ENCODE measurements at places on chromosomes 11 and 22.

- DNase-seq: no peak
Observed at GRCh38 chr11:28318871-28319270, 210.7 kb downstream of the METTL15 start.

DNA sequence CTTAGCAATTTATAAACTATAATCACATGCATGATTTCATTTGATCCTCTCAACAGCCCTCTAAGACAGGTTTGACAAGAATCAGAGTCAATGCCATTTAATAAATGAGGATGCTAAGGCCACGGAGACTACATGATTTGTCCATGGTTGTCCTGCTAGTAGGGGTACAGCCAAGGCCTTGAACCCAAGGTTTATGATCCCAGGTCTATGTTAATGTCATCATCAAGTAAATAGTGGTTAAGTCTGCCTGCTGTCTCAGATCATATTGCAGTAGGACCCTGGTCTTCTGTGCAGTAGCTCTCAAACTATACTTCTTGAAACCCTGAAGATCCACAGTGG, 17.7 kb upstream of the SYTL2 start:
- DNase-seq: no peak

DNA sequence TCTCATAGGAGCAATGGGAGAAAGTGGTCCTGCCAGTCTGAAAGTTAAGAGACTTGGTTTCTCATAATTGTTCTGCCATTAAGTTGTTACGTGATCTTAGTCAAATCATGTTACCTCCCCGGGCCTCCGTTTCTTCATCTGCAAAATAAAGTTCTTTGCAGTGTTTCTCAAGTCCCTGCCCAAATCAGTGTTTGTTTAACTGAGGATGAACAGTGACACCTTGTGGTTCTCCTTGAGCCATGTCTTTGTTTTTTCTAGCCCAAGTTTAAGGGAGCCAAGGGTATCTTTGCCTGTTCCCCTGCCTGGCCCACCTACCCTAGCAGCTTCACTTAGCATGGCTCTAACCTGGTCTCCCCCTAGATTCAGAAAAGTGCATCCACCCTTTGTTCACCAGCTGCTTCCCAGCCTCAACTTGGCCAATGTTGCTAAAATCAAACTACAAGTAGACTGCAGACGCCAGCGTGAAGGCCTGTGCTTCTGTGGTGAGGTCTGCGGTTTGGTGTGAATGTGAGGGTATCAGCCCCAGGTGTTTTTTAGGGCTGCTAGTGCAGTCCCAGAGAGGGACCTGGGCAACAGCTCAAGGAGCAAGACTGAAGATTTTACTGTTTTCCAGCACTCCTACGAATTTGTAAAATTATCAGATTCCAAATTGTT, 35.5 kb downstream of the FZD4 start:
- peak; percentile 53 for DNase-seq

- no peak for DNase-seq
Observed at GRCh38 chr22:45319324-45319685, 9.6 kb downstream of the FAM118A start.

GRCh38 chr11:77049026-77049425, 14.8 kb downstream of the B3GNT6 start:
- DNase-seq: no peak

GRCh38 chr11:117396970-117397369, 69.3 kb downstream of the CEP164 start:
- DNase-seq: no peak

- DNase-seq: no peak
Observed at GRCh38 chr22:33476716-33477115, 418.5 kb upstream of the SYN3 start.

- DNase-seq: peak; percentile 19
Observed at GRCh38 chr22:39994566-39995392, at the start of gene FAM83F. Gene FAM83F, plus strand, starts transcription at chr22:39994954. Its CDS starts 89 bp downstream, at chr22:39995043.

GRCh38 chr11:84247926-84248325, 961.8 kb upstream of the CCDC90B start:
- peak; percentile 17 for DNase-seq

DNA sequence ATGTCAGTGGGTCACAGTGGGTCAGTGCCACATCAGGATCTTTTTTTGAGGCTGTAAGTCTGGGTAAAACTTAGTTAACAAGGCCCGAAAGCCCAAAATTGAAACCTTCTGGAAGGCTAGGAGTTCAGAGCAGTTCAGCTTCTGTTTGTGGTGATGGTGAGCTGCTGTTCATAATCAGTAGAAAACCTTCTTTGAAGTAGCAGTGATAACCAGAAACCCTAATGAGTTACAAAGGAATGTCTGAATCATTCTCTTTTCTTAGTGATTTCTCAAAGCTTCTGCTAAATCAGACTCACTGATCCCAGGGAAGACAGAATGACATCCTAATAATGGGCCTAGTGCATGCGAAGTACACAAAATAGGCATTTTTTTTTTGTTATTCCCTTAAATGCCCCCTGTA, 124.7 kb downstream of the PARVA start:
- no peak for DNase-seq

DNA sequence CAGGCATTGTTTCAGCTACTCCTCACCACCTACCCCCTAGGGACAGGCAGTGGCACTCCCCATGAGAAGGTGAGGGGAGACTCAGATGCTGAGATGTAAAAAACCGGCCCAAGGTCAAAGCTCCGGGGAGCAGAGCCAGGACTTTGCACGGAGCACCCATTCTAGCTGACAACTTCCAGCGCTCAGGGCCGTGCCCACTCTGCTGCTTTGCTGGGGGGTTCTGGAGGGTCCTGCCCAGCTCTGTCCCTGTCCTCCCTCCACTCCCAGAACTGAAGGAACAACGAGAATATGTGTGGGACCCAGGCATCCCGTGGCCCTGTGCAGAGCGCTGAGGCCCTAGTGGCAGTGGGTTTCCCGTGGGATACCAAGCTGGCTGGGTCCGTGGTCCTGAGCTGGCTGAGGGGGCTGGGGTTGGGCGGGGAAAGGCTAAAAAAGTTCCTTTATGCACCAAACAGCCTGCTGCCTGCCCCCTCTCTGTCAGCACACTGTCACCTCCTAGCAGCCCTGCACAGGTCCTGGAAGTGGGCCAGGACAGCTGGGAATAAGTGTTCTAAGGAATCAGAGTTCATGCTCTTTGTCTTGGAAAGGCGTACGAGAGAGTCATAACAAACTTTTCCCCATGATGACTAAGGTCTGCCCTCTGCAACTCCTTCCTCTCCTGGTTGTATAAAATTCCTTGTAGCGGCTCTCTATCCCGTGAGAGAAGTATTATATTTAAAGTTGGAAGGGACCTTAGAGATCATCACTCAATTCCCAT, 1.9 kb downstream of the MS4A10 start:
- DNase-seq: no peak

DNA sequence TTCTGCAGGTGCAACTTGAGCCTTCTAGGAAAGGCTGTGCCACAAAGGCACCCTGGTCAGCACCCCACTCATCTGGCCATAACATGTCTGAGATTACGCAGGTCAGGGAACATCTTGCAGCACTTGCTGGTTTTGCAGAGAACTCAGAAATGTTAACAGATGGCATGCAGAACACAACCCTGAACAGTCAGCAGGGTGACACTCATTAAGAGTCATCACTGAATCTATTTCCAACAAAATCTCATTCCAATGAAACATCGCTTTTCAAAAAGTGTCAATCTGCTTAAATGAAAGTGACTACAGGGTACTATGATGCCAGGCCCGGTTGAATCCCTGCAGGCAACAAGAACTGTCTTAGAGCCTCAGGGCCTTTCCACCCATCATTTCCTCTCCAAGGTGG, 369.8 kb upstream of the CCDC90B start:
- DNase-seq: no peak

GRCh38 chr22:27880778-27881394, 38.2 kb downstream of the PITPNB start:
- DNase-seq: no peak

GRCh38 chr11:15497366-15497765, 382.6 kb downstream of the INSC start:
- no peak for DNase-seq

DNA sequence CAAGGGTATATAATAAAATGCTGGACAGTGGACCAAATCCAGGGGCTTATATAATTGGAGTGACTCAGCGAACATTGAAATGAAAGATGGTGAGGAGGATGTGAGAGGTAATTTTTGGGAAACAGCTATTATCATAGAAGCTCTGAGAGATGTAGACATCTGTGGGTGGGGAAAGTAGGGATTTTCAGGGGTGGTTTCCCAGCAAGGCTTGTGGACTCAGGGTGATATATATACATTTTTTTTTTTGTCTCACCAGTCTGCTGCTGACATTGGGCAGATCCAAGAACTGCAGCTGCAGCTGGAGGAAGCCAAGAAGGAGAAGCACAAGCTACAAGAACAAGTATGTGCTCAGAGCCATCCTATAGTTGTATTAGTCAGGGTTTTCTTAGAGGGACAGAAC, 208.1 kb downstream of the MYO18B start:
- DNase-seq: no peak

GRCh38 chr22:23192133-23192532, 11.8 kb downstream of the BCR start:
- DNase-seq: peak; percentile 77

- no peak for DNase-seq
Observed at GRCh38 chr11:73380331-73380730, 4.1 kb downstream of the RELT start.

DNA sequence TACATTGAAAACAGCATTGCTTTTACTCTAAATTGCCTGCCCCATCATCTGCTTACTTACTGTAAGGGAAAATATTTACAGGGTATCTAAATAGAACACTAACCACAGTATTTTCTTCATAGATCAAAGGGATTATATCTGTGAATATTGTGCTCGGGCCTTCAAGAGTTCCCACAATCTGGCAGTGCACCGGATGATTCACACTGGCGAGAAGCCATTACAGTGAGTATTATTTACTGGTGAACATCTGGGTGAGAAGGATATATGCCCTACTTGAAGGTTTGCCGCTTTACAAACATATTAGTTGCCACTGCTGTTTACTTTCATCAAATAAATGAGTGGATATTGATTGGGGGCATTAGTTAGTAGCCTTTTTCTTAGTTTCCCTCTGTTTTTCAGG, 5.9 kb upstream of the CNTF start:
- no peak for DNase-seq

DNA sequence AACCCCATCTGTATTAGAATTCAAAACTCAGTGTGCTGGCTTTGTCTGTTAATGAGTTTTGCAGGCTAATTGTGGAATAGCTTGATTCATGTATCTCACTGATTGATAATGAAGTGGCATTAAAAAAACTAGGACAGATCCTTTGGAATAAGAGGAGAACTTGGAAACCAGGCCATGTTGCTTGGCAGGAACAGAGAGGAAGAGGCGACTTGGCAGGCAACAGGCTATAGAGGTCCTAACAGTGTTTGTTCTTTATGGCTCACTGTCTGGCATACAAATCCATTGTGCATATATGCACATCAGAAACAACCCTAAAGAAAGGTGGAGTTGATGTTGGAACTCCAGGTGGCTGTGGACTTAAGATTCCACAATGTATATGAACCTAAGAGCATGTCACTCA, 17.4 kb upstream of the OR9I1 start:
- no peak for DNase-seq

DNA sequence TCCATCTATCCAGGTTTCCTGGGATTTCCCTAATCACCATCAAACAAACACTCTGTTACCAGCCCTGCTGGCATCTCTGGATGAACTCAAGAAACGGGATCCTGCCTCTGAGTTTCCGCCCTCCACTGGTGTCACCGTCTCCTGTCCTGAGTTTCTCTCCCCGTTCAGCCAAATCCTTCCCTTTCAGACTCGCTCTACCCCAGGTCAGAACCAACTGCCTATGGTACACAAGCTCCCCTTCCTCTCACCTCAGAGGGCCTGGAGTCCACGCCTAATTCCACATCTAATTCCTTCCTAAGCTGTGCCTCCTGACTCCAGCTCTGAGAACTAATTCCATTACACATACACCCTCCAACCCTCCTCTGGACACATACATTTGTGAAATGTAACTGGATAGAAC, 96.1 kb downstream of the SHANK2 start:
- no peak for DNase-seq

GRCh38 chr11:82683029-82683428, 50.6 kb downstream of the FAM181B start:
- DNase-seq: no peak

GRCh38 chr22:21690401-21690801, 24.6 kb downstream of the PPIL2 start:
- DNase-seq: no peak

GRCh38 chr22:31337178-31337577, 9.0 kb downstream of the PATZ1 start:
- DNase-seq: no peak

DNA sequence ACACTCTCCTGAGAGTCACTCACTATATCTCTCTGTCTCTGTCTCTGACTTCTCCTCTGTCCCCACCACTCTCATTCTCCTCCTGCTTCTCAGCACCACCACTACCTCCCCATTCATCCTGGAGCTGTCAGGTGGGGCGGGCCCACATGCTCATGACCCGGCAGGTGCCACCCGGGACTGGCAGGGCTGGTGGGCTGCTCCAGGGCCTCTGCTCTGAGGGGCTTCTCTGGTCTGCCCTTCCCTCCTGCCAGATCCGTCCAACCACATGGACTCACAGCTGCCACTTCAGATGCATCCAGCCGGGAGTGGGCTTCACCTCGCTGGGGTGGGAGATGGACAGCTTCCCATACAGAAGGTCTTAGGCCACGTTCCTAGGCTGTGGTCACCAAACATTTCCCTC, 4.8 kb upstream of the EMID1 start:
- DNase-seq: no peak

GRCh38 chr11:86617502-86617901, 54.9 kb downstream of the ME3 start:
- DNase-seq: no peak

GRCh38 chr11:59528711-59529110, 17.4 kb downstream of the OR4D9 start:
- DNase-seq: no peak

DNA sequence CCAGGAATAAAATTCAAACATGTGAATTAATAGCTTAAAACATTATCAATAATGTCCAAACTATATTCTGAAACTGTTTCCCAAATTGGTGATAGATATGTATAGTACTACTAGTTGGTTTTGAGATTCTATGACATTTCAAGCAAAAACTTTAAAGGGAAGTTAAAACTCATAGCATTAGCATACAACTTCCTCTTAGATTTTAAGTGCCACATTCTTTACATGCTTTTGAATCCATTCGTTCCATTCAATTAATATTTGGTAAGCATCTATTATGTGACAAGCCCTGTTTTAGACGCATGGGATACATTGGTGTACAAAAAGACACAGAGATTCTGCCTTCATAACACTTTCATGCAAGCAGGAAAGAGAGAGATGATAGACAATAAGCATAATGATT, 8.9 kb downstream of the PATL1 start:
- no peak for DNase-seq

DNA sequence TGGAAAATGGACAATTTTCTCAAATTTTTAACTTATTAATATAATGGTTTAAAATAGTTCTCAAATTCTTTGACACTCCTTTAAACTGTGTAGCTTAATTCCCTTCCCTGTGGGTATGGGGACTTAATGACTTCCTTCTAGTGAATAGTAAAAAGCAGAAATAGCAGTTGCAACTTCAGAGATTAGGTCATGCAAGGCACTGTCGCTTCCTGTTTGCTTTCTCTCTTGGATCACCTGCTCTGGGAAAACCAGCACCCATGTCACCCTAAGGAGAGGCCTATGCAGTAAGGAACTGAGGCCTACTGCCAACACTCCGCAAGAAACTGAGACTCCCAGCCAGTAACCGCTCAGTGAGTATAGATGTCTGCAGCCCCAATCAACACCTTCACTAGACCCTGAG, 5.5 kb upstream of the PANX3 start:
- no peak for DNase-seq

All from NCI-H1105 (cell line).